Mucosa of gallbladder (tissue), 1 donor: ENCODE measurements at places on chromosomes 12 and 14. TPM values are rescaled to one million over a fixed set of nuclear protein-coding genes. Genes with fewer than 3 reads are reported as not detected.

GRCh38 chr12:42981379-42981778 lies 391.8 kb upstream of the PRICKLE1 start:
- no peak for DNase-seq

- no peak for DNase-seq
These were observed 16.4 kb downstream of the DAD1 start for GRCh38 chr14:22572562-22573058.

Gene RPS6KL1
- total RNA-seq = 18.6 TPM

DNA sequence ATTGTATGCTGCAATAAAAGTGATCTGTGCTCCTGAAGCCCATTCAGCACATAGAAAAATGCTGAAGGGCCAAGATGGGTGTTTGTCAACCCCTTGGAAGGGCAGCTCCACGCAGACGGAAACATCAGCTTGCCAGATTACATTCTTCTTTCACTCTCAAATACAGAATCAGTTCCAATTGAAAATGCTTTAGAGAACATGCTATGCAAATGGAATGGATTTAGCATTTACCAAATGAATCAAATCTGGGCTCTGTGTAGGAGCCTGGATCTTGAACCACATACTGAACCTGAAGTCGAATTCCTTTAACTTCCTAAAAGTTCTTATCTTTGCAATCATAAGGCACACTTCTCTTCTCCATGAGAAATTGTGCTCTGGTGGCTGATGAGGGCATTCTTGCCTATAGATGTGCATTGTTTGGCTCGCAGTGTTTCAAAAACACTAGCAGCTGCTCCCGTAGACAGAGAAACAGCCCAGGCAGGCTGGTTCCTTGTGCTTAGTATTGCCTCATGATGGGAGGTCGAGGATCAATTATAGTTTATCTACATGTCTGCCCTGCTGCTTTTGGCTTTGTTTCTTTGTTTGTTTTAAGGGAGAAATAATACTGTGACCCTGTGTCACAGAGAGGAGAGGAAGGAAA lies 489.8 kb upstream of the FLRT2 start:
- no peak for DNase-seq
